ENCODE measurements at places on chromosomes 11 and 22.
A peak's percentile ranks its signal among the peaks of the same experiment; 100 is the strongest.

DNA sequence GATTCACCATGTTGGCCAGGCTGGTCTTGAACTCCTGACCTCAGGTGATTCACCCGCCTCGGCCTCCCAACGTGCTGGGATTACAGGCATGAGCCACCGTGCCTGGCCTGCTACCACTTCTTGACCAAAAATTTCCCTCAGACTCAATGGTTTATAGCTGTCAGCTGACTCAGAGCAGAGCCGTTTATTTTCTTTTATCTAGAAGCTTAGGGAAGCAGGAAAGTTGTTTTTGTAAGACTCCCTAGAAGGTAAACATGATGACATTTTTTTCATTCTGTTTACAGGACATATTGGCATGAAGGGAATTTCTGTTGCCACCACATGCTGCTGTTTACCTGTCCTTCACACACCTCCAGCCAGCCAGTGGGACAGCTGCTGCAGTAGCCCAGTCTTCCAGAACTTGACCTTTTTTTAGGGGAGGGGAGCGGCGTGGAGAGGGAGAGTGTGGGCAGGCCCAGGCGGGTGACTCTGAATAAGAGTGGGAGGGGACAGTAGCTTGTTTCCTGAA lies 56.1 kb upstream of the PTPRJ start:
- no peak for DNase-seq

DNA sequence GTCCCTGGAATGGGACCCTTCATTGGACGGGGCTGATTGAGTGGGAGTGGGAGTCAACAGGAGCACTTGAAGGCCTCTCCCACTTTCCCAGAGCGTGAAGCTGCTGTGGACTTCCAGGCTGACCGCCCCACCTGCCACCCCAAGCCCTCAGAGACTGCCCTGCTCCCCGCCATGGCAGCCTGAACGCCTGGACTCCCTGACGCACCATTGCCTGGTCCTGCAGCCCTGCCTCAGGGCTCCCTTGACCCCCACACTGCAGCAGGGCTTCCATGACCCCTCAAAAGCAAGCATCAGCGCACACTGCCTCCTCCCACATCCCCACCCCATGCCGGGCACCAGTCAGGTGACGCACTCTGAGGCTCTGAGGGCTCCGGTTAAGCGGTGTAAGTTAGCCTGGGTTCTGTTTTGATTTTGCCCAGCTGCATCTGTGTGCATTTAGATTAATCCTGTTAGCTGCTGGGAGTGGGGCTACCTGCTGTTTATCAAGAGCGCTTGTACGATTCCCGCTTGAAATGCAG lies 39.4 kb downstream of the TRIM29 start:
- no peak for DNase-seq

- DNase-seq, result no peak
These were observed 6.5 kb upstream of the CSTPP1 start for GRCh38 chr11:46930089-46930488.

DNA sequence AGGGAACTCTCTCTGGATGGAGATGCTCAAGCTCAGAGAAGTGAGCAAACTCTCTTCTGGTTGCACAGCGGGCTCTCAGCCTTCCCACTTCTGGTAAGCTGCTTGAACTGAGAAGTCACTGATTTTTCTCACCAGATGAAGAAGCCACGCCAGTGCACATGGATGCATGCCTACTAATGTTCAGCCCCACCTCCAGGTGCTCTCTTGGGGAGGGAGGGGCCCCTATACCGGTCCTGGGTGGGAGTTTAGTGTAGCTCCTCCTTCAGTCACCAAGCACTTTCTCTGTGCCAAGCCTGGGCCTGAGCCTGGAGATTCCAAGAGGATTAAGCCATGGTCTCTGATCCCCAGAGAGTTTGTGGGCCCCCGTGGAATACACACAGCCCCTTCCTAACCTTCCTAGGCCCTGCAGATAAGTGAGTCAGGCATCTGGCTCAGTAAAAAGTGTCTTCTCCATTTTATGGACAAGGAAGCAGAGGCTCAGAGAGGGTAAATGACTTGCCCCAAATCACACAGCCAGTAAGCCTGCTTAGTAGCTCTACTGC lies 142.2 kb downstream of the ST3GAL4 start:
- no peak for DNase-seq

GRCh38 chr11:64564947-64565889 lies 25.8 kb upstream of the SLC22A12 start:
- no peak for DNase-seq

DNA sequence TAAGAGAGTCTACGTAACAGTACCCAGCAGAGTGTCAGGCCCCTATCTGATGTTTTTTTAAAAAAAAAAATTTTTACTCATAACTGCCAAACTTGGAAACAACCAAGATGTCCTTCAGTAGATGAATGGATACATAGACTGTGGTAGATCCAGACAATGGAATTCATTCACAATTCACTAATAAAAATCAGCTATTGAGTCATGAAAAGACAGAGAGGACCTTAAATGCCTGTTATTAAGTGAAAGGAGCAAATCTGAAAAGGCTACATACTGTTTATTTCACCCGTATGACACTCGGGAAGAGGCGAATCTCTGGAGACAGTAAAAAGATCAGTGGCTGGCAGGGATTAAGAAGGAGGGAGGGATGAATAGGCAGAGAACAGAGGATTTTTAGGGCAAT lies 541.4 kb upstream of the TENM4 start:
- DNase-seq, result no peak

DNA sequence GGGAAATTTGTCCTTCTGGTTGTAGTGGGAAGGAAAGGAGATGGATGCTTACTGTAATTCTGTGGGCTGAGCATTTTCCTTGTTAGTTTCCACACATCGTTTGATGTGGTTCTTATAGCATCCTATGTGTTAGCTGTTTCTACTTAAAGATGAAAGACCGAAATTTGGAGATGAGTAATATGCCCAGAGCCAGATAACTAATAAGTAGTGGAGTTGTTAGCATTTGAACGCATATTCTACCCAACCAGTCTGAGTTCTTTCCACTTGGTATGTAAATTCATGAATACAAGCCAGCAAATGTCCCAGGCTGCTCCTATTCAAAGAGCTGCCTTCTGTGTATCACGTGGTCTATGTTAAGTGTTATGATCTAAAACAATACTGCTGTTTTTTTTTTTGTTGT lies 14.6 kb downstream of the SPECC1L start:
- DNase-seq, result no peak

GRCh38 chr11:35365395-35365794 lies 54.0 kb downstream of the SLC1A2 start:
- no peak for DNase-seq

DNA sequence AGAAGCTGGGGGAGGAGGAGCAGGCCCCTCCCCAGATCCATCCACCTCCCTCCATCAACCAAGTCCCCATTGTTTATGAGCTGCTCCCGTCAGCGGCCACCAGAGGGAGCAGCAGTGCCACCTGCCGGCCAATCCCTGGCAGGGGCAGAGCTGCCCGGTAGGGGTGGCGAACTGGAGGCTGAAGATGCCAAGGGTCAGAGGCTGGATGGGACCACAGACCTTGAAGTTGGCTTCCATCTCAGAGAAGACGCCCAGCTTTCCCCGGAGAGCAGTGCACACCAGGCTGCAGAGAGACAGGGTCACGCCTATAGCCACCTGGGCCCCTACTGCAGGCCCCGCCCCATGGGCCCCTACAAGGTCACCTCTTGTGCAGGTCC lies 3.6 kb downstream of the FIBP start:
- DNase-seq, result no peak

DNA sequence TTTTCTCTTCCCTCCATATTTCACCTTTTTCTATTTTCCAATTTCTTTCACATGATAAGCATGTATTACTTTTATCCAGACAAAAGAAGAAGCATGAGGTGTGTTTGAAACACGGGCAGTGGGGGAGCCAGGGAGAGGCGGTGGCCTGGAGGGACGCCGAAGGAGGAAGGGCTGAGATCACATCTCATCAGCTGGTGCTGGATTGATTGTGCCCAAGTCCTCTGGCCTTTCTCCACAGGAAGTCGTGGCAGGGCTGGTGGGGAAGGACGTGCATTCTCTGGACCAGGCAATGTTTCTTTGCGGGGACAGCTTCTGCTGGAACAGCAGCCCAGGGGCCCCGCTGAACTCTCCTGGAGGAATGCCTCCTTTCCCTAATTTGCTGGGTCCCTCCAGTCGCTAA lies 82.9 kb downstream of the MIAT start:
- DNase-seq, result no peak

DNA sequence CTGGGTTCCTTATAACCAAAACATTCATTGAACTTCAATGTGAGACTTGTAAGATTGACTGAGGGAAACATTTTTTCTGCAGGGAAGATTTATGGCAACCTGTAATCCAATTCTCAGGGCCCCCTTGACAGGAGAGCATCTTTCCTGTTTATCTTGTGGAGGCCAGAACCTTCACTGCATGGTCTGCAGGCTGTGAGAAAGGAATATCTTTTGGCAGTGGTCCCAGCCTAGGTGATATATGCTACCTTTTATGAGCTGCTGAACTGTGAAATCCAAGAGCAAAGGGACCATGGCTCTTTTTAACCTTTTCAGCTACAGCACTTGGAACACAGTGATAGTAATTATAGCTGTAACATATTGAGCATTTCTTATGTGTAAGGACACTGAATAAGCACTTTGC lies 590.2 kb upstream of the B3GAT1 start:
- no peak for DNase-seq

DNA sequence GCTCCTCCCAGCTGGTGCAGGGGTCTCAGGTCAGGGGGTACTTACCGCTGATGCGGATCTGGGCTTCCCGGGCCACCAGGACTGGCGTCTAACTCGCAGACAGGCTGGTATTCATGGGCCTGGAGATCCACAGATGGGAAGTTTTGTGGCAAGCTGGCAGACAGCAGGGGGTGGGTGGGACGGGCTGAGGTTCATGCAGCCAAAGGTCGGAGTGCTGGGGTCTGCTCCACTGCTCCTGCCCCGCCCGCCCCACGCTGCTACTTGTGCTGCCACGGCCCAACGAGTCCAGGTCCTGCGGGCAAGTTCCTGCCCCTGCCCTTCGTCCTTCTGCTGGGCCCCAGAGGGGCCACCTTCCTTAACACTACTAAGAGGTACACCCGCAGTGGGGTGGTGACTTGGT lies 3.1 kb downstream of the ACY3 start:
- DNase-seq, result no peak

DNA sequence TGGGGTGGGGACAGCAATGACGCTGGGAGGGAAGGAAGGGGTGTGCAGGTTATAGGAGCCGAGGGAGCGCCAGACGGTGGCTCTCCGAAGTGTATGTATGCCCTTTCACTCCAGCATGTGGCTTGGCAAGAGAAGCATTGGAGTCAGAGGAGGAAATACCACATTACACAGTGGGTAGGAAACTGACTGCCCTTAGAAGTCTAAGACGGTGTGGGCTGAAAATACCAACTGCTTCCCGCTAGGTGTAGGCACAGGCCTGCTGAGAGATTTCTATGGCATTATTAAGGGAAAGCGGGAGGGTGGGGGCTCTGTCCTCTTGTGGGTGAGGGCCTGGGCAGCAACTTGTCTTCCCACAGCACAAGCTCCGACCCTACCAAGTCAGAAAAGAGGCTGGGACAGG lies 44.7 kb downstream of the CACNG2 start:
- no peak for DNase-seq

DNA sequence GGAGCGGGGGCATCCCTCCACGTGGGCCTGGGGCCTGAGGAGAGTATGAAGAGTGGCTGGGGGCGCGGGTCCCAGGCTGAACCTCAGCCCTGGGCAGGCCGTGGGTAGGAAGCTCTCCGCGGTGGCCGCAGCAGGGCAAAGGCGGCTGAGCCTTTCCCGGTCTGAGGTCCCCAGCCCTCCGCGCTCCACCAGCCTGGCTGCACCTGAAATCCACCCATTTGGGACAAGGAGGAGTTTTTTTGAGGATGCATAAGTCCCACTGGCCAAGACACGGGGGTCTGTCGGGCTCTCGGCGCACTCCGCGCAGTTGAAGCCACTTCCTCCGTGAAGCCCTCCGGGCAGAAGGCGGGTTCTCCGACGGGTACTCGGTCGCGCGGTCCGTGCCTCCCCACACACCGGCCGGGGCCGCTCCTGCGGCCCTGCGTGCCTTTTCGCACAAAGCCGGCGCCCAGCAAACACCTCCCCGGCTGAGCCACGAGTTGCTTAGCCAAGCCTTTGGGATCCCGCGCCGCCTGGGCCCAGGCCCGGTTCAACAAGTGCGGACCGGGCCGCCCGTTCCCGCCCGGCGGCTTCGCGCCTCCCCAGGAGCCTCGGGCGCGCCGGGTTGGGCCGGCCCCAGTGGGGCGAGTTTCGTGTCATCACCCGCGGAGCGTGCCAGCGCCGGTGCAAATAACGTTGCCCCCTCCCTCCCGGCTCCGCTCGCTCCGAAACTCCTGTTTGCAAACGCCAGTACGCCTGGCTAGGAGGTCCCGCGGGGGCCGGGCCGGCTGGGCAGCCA lies 666 bp upstream of the OVOL1 start:
- DNase-seq, result no peak

- no peak for DNase-seq
These were observed 73.1 kb downstream of the MPPED2 start for GRCh38 chr11:30513087-30513486.

- no peak for DNase-seq
These were observed 6.7 kb downstream of the HPX start for GRCh38 chr11:6433998-6434660.

DNA sequence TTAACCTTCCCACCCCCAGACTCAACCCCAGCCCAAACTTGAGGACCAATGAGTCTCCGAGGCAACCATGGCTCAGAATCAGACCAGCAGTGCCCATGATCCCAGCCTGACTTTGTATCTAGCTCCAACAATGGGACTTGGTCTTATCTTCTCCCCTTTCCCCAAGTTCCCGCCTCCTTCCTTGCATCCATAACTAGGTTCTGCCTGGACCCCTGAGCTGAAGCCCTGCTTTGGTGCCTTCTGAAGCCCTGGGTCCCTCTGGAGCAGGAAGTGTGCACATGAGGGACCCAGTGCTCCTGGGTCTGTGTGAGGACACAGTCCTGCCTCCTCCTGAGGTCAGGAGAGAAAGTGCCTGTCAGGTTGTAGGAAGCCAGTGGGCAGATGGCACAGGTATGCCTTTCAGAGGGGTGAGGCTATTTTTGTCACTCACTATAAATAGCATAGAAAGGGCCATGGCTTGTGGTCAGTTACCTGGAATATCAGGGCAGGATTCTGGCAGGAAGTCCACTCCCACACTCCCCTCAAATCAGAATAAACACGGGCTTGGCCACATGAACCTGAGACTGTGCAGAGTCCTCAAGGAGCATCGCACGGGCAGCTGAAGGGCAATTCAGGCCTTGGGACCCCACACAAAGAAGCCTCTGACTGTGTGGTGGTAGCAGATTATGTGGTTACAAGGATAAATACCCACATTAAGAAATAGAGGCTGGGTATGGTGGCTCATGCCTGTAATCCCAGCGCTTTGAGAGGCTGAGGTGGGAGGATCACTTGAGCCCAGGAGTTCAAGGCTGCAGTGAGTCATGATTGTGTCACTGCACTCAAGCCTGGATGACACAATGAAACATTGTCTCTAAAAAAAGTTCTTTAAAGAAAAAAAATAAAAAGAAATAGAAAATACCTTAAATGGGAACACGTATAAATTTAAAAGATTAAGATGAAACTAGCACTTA lies 27.4 kb downstream of the RCN1 start:
- DNase-seq, result peak; percentile 38

- no peak for DNase-seq
These were observed 5.7 kb downstream of the LRP4 start for GRCh38 chr11:46912526-46913150.

DNA sequence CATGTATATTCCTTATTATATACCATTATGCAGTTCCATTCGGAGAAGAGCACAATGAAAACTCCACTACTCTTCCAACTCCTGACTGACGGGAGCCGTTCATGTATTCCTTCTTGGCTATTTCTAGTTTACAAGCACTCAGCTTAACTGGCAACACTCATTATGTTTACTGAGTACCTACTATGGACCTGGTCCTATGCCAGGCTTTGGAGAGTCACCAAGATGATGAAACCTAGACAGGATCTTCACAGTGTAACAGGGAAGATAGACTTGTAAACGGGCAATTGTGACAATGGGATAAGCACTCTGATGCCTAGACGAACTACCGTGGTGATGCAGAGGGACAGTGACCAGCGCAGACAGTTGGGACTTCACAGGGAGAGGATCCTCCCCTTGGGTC lies 22.3 kb upstream of the ST3GAL4 start:
- no peak for DNase-seq
